ENCODE measurements at places on chromosomes 11 and 22.

- DNase-seq = no peak
Measured at GRCh38 chr22:35538801-35539321, 1.8 kb upstream of the RASD2 start.

GRCh38 chr22:36585841-36586240 lies 56.9 kb upstream of the EIF3D start:
- DNase-seq = no peak

DNA sequence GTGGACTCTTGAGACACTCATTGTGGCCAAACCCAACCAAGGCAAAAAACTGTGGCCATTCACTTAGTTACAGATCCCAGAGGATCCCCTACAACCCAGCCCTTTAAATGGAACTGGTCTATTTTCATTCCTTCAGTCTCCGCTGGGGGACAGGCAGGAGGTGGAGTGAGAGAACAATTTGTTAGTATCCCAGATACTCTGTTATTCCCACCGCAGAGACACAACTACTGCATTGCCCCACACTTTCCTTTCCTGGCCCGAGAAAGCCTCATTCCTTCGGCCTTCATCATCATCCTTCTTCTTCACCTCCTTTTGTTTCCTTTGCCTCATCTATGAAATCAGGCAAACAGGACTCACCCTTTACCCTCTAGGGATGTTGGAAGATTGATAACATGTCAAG lies 191.1 kb downstream of the NTM start:
- DNase-seq = no peak

DNA sequence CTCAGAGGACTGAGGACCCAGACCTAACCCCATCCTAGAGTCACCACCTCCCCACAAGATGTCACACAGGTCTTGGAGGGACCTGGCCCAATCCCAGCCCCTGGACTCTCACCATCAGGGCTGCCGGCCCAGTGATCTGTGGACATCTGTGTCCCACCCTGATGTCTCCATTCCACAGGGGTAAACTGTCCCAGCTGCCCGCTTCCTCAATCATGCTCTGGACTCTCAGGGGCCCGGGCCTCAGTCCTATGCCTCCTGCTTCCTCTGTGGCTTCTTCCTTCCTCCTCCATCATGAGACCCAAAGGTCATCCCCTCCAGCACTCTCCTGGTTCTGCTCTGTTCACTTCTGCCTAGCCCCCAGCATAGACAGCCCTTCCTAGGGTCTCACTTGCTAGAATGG lies 32.2 kb downstream of the ARAP1 start:
- no peak for DNase-seq

DNA sequence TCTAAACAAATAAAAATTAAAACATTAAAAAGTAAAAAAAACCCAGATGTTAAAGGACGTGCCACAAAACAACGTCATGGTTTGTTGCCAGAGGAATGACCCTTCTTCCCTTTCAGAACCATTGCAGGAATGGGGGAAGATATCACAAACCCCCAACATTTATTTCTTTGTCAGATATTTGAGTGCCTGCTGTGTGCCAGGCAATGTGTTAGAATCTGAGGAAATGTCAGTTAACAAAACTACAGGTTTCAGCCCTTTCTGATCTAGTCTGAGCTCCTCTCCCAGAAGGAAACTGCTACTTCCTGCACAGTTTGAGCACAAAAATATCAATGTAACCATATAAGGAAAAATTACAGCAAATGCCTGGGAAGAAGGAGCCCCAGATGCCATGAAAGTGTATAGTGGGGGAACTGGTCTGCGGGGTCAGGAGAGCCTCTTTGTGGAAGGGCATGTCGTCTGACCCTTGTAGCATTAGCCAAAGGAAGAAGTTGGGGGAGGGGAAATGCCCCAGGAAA lies 7.1 kb upstream of the NHERF4 start:
- DNase-seq = no peak

DNA sequence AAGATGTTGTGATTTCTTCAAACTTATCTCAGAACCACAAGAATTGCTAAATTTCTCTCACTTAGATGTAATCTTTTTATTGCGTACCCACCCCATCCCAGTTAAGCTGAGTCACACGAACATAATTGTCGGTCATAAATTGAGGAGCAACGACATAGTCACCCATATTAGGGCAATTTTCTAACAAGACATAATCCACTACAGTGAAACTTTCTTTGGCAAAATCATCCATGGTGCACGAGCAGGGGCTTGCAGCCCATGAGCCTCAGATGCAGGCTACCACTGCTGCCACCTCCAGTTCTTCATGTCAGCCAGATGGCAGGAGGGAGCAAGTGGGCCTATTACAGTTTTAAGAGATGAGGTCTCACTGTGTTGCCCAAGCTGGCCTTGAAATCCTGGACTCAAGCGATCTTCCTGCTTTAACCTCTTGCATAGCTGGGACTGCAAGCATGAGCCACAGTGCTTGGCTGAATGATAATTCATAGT lies 70.3 kb upstream of the GRK2 start:
- no peak for DNase-seq

DNA sequence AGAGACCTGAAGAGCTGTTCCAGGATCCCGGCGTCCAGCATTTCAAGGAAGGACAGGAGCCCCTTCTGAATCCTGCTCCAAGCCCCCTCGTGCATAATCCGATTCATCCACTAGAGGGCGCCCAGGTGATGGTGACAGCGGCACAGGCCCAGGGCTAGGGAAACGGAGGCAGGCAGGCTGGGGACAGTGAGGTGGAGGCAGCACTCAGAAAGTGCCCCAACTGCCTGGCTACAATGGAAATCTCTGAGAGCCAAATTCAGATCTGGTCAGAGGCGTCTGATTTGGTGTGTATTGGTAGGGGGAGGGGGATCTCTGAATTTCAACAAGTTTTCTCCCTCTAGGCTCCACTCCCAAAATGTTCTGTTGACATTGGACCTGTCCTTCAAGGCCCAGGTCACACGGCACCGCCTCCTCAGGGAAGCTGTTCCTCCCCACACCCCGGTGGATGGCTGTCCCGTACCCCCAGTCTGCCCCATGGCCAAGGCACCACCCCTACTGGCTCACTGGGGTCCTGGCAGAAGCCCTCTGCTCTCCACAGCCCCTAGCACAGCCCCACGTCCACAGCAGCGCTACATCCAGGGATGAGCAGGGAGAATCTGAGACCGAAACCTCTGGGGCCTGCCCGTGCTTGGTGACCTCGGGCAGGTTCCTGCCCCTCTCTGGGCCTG lies 142.9 kb downstream of the CRYBB2 start:
- DNase-seq = peak; percentile 40

GRCh38 chr11:19592842-19593241 lies 119.8 kb upstream of the NAV2 start:
- DNase-seq = no peak

DNA sequence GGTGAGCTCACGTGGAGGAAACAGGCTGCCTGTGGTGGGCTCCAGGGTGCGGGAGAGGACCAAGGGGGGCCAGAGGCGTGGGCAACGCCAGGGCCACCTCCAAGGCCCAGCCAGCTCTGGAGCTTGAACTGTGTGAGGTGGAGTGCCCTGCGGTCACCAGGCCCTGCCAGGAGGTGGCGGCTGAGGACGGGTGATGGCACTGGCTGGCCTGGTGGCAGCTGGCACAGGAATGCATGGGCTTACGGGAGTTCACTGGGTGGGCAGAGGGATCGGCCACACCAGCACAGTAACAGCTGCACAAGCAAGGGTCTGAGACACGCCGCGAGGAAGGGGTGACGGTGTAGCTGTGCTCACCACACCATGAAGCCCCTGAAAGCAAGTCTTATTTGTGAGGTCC lies 15.8 kb downstream of the TOLLIP start:
- no peak for DNase-seq

DNA sequence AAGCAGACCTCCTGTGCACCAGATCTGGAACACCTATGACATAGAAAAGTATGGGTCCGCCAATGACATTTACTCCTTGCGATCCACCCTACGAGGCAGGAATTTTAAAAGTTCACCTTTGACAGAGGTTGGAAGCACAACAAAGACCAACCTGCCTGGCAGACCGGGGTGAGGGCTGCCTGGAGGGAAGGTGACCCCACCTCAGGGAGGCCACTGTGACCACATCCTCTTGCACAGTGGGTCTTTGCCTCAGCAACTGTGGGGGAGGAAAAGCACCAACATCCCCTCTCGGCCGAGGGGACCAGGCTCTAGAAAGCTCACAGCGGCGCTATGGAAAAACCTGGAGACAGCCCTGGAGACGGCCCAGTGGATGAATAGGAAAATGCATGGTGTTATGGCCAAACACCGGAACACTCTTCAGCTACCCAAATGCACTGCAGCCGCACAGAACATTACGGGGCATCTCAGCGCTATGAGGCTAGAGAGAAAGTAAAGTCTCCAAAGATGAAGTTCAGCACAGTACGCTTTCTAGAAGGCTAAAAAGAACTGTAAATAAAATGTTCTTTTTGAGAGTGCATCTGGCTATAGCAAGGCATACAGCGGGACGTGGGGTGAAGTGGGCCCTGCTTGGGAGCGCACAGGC lies 1.8 kb upstream of the SHISAL1 start:
- DNase-seq = no peak

GRCh38 chr11:6727971-6728760 lies 43.6 kb downstream of the OR2AG2 start:
- no peak for DNase-seq

GRCh38 chr11:32088117-32088941 lies 2.5 kb upstream of the RCN1 start:
- no peak for DNase-seq

DNA sequence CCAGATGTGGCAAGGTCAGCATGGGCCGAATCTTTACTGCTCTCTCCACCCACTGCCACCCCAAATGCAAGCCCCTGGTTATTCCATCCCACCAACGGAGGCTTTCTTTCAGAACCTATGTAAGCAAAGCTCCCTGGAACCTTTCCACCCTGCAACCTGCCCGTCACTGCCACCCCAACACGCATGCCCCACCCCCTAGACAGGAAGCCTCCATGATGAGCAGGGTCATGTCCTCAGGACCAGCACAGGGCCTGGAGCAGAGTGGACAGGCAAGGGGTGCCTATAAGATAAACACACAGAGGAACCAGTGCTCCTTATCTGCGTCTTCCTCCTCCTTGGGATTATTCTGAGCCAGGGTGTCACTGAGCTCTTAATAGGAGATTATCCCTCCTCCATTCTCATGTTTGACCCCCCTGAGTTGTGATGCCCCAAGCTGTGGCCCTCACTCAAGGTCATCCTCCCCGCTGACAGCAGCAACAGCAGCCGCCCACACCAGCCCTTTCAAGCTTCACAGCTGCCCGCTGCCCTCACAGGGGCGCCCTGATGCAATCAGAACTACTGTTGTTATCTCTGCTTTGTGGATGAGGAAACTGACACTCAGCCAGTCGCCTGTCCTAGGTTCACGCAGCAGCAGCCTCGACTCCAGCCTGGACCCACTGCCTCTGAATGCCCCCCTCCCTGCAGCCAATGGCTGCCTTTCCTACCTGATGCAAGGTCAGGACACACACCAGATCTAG lies 647.3 kb downstream of the TBC1D22A start:
- DNase-seq = no peak

GRCh38 chr22:33020721-33021120 lies 37.5 kb downstream of the SYN3 start:
- no peak for DNase-seq

DNA sequence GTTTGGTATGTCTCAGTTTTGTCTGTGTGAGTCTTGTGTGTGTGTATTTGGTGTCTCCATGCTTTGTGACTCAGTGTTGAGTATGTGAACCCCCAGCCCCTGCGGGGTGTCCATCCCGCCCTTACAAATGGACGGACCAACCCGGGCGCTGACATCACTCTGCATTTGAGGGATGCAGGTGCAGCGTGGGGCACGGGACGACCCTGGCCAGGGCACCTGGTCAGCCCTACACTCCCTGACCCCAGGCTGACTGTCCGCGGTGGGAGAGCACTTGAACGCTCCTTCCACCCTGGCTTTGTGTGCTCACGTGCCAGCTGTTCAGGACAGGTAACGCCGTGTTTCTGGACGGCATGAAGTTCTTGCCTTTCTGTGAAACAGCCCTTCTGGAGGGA lies 369.0 kb downstream of the BRD1 start:
- DNase-seq = no peak

GRCh38 chr22:36611241-36611976 lies 82.4 kb upstream of the EIF3D start:
- DNase-seq = no peak

- DNase-seq = no peak
Measured at GRCh38 chr11:59154610-59155009, 12.0 kb downstream of the FAM111A start.

DNA sequence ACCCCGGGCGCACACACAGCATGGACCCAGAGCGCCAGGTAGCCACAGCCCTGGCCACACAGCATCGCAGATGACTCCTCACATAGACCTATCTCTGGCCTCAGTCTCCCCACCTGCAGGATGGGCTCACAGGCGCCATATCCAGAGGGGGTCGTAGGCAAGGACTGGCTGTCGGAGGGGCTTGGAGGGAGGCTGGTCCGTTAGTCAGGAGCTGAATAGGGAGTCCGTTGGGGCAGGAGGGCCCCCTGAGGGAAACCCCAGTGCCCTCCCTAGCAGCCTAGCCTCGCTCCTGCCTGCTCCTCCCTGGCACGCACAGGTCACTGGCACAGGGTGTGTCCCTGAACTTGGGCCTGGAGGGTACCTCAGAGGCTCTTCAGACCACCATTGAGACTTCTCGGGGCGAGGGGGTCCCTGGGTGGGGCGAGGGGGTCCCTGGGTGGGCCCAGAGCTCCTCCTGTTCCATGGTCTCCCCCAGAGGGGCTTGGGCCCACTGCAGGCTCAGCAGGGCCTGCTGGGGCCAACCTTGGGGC lies 2.0 kb downstream of the PLXNB2 start:
- DNase-seq = no peak

DNA sequence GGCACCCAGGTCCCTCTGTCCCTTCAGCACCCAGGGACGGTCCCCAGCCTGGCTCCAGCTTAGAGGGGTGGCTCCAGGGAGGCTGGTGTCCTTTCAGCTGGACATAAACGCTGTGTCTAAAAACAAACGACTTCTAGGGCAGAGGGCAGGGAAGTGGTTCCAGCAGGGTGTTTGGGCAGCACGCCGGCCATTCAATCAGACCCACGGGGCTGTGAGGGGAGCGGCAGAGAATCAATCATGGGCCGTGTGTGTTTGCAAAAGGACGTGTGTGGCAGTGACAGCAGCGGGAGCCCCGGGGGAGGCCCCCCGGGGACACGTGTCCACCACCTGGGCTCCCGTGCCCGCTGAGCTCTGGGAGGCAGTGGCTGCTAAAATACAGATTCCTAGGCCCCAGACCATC lies 127.7 kb downstream of the MN1 start:
- no peak for DNase-seq

GRCh38 chr22:36221799-36222751 lies 17.3 kb downstream of the APOL2 start:
- DNase-seq = no peak

DNA sequence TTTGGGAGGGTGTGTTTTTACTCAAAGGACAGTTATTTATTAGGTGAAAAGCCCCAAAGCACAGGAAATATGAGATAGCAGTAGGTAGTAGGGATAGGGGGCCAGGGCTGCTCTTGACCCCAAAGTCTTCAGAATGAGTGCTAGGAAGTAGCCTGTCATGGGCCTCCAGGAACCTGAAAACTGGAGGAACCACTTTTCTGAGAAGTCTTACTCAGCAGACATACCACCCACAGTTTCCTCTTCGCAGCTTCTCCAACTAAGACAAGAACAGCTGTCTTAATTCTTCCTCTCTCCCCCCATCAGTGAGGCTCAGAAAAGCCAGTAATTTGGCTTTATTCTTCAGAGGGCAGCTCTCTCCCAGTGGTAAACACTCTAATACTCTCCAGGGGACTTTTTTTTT lies 84.0 kb upstream of the CTSC start:
- peak; percentile 23 for DNase-seq

GRCh38 chr11:83862691-83863090 lies 576.5 kb upstream of the CCDC90B start:
- DNase-seq = no peak
